Body of pancreas (tissue), 4 donors: ENCODE measurements at places on chromosomes 12 and 14. TPM values are rescaled to one million over a fixed set of nuclear protein-coding genes. Genes with fewer than 3 reads are reported as not detected.
A peak's percentile ranks its signal among the peaks of the same experiment; 100 is the strongest.

BEGAIN gene
- 23.9 TPM for total RNA-seq

CACNA2D4 gene
- total RNA-seq: 3.6 TPM

ZFYVE26 gene
- 31.0 TPM for total RNA-seq

KRT8 gene
- 394 TPM for total RNA-seq

ASB2 gene
- 0.33 TPM for total RNA-seq

HSPB8 gene
- total RNA-seq: 14.8 TPM

RD3L gene
- not detected for total RNA-seq

SDR9C7 gene
- not detected for total RNA-seq

GRCh38 chr12:1373901-1374735 is 220.3 kb downstream of the FBXL14 start:
- no peaks in the 10 kb centered on the region for H3K4me1 ChIP-seq
- H3K27me3 ChIP-seq: no peaks in the 10 kb centered on the region
- H3K36me3 ChIP-seq: no peaks in the 10 kb centered on the region
- no peak overlapping the region for H3K4me3 ChIP-seq

DNA sequence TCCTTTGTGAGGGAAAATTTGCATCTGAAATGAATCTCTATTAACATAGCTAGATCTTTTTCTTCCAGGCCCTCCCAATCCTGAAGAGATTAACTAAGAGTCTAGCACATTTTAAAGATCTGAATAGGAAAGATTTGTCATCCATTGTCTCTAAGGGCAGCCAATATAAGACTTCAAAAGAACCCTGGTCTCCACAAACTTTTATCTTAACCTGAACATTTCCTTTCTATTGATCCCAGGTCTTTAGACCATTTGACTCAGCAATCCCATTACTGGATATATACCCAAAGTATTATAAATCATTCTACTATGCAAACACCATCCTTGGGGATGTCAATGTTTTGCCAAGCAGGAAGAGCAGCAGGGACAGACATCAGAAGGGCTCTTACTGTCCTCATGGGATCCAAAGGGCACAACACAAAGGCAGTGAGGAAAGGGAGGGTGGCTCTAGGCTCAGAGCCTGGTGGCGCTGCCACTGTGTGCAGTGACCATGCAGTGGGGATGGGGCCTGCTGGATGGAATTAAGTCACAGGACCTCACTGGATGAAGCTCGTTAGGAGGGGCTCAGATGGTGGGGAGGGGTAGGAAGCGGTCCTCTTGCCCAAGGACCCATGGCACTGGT is 12.7 kb upstream of the BDKRB2 start:
- H3K4me3 ChIP-seq: no peak overlapping the region
- no peak for DNase-seq
- no peaks in the 10 kb centered on the region for H3K36me3 ChIP-seq
- H3K27me3 ChIP-seq: no peaks in the 10 kb centered on the region

GRCh38 chr14:100566586-100566985 is 20.6 kb downstream of the BEGAIN start:
- peaks cover 41% of the 10 kb centered on the region for H3K4me1 ChIP-seq
- H3K36me3 ChIP-seq: no peaks in the 10 kb centered on the region
- peak overlapping the region; percentile 74 for H3K27ac ChIP-seq
- H3K27me3 ChIP-seq: no peaks in the 10 kb centered on the region

DNA sequence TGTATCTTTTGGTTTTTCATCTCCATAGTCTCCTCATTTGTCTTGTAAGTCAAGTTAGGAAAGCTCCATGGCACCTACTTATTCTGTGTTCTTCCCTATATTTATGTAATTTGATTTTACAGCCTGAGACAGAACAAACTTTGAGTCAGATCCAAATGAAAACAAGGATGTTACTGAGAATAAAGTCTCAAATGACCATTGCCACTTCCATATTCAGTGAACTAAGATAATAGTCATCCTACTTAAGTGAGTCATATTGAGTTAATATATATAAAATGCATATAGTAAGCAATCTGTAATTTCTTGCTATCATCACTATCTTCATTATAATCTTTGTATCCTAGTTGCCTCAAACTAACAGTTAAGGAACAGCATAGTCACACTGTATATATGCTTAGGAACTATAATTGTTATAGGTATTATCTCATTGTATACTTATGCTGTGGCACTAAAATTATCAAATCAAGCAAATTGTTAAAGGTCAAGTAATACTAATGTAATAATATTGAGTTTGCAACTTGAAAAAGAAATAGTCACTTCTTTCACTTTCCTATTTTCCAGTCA is 30.8 kb downstream of the TMTC3 start:
- H3K27ac ChIP-seq: no peak overlapping the region
- H3K4me3 ChIP-seq: no peak overlapping the region
- DNase-seq: no peak

- no peaks in the 10 kb centered on the region for H3K36me3 ChIP-seq
- H3K4me3 ChIP-seq: no peak overlapping the region
- no peak for DNase-seq
- no peak overlapping the region for H3K27ac ChIP-seq
Observed at GRCh38 chr12:56451147-56451546, 1.9 kb upstream of the TIMELESS start.

DNA sequence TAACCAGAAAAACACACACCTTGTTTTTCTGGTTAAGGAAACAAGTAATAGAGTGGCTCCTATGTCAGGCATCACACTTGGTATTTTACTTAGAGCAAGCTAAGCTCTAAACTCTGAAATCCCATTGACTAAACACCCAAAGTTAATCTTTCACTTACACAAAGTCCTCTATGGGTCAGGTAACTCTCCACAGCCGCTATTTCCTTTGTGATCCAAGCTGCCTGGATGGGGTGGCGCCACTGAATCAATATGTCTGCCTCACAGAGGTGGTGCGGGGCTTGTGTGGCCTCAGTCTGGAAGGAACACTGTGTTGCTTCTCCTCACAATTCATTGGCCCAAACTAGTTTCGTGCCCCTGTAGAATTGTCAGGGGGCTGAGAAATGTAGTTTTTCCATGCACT is 160.0 kb upstream of the E2F7 start:
- no peaks in the 10 kb centered on the region for H3K36me3 ChIP-seq
- no peak overlapping the region for H3K4me3 ChIP-seq
- DNase-seq: no peak

DNA sequence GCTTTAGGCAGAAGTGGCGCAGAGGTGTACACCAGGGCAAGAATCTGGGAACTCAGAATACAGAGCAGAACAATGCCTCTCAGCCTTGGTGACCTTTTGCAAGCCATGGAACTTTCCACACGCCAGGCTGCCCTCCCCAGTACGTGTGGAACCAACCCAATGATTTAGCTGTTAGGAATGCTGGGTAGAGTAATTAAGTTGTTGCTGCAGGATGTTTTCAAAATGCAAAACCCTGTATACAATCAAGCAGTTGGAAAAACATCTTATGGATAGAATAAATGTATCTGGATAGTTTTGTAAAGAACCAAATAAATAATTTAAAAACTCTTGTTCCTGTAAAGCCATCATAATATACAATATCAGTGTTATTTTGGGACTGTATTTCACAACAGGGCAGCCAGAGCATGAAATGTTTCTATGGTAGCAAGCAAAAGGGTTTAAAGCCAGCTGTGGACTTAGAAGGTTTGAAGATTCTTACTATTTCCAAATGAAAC is 19.4 kb downstream of the PPP1R36 start:
- H3K4me3 ChIP-seq: no peak overlapping the region
- H3K27me3 ChIP-seq: no peaks in the 10 kb centered on the region
- H3K36me3 ChIP-seq: no peaks in the 10 kb centered on the region
- DNase-seq: peak; percentile 13
- H3K4me1 ChIP-seq: no peaks in the 10 kb centered on the region

- H3K36me3 ChIP-seq: no peaks in the 10 kb centered on the region
- H3K27me3 ChIP-seq: no peaks in the 10 kb centered on the region
- no peak overlapping the region for H3K4me3 ChIP-seq
Observed at GRCh38 chr12:54560374-54560858, 11.0 kb downstream of the PDE1B start.

- H3K27ac ChIP-seq: no peak overlapping the region
- no peak for DNase-seq
- no peaks in the 10 kb centered on the region for H3K36me3 ChIP-seq
- no peak overlapping the region for H3K4me3 ChIP-seq
- H3K4me1 ChIP-seq: peaks cover 10% of the 10 kb centered on the region
- no peaks in the 10 kb centered on the region for H3K27me3 ChIP-seq
Observed at GRCh38 chr12:44835641-44836379, 40.3 kb downstream of the NELL2 start.

- DNase-seq: no peak
- H3K4me3 ChIP-seq: no peak overlapping the region
- H3K27me3 ChIP-seq: no peaks in the 10 kb centered on the region
- no peaks in the 10 kb centered on the region for H3K36me3 ChIP-seq
- no peaks in the 10 kb centered on the region for H3K4me1 ChIP-seq
- no peak overlapping the region for H3K27ac ChIP-seq
Observed at GRCh38 chr12:127260999-127261398, 1006.0 kb upstream of the TMEM132C start.

DNA sequence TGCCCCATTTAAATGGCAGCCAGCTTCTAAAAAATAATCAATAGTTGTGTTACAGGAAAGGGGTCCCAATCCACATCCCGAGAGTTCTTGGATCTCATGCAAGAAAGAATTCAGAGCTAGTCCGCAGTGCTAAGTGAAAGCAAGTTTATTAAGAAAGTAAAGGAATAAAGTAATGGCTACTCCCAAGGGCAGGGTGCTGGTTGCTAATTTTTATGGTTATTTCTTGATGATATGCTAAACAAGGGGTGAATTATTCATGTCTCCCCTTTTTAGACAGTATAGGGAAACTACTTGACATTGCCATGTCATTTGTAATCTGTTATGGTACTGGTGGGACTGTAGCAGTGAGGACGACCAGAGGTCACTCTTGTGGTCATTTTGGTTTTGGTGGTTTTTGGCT is 591.3 kb downstream of the LRFN5 start:
- no peak for DNase-seq
- H3K27ac ChIP-seq: no peak overlapping the region
- H3K4me1 ChIP-seq: no peaks in the 10 kb centered on the region
- H3K4me3 ChIP-seq: no peak overlapping the region
- no peaks in the 10 kb centered on the region for H3K36me3 ChIP-seq

- H3K27ac ChIP-seq: no peak overlapping the region
- H3K27me3 ChIP-seq: no peaks in the 10 kb centered on the region
- no peak overlapping the region for H3K4me3 ChIP-seq
- H3K4me1 ChIP-seq: no peaks in the 10 kb centered on the region
Observed at GRCh38 chr14:45811155-45811554, 558.2 kb upstream of the MIS18BP1 start.

GRCh38 chr12:121579190-121579791 is 1.5 kb downstream of the KDM2B start:
- DNase-seq: peak; percentile 55
- peak overlapping the region; percentile 67 for H3K27ac ChIP-seq

DNA sequence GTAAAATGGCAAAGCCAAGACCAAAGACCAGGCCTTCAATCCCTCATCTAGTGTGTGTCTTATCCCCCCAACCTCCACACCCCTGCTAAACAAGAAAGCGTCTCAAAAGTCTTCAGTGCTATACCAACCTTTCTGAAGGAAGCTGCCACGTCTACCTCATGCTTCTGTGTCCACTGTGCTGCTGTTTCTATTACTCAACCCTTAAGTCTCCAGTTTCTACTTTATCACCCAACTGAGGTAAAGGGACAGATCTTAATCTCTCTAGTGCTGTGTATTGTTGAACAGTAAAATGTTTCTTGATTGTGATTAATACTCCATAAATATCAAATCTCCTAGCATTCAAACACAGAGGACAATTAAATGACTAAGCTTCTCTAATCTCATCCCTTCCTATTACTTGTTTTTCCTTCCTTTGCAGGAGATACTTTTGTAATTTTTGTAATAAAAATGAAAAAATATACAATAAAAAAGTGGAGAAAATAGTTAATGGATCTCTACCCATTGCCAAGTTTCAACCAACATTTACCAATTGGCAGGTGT is 23.3 kb downstream of the BTBD7 start:
- peaks cover 10% of the 10 kb centered on the region for H3K4me1 ChIP-seq
- no peak overlapping the region for H3K4me3 ChIP-seq
- H3K36me3 ChIP-seq: no peaks in the 10 kb centered on the region
- no peak overlapping the region for H3K27ac ChIP-seq
- no peaks in the 10 kb centered on the region for H3K27me3 ChIP-seq
- DNase-seq: no peak

- no peak for DNase-seq
- no peaks in the 10 kb centered on the region for H3K27me3 ChIP-seq
- no peaks in the 10 kb centered on the region for H3K36me3 ChIP-seq
- H3K4me1 ChIP-seq: no peaks in the 10 kb centered on the region
- H3K4me3 ChIP-seq: no peak overlapping the region
- H3K27ac ChIP-seq: no peak overlapping the region
Observed at GRCh38 chr12:103586132-103586531, 941 bp upstream of the STAB2 start.

DNA sequence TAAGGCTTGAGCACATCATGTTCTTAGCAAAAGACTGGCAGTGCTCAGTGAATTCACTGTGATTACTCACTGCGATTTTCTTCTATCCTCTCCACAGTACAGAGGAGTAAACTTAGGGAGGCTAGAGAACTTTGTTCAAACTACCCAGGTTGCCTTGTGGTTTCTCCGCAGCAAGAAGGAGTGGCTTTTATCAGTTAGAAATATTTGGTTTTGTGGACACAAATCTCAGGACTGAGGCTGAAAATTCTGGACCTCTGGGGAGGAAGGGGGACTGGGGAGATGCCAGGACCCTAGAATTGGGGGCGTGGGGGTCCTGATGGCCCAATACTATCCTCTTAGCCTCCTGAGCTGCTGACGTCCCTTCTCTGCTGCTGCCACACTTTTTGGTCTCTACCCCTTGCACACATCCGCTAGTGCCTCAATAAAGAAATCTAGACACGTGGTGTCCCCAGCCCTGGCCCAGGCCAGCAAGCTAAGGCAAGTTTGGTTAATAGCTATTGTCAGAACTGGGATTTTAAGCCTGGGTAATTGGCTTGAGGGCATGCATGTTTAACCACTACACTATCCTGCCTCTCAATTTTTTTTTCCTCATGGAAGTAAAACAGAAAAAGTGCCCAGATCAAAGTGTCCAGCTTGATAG is 842 bp downstream of the OAS2 start:
- H3K27ac ChIP-seq: peak overlapping the region; percentile 80
- H3K4me3 ChIP-seq: no peak overlapping the region
- H3K4me1 ChIP-seq: no peaks in the 10 kb centered on the region
- DNase-seq: no peak
- no peaks in the 10 kb centered on the region for H3K36me3 ChIP-seq

GRCh38 chr12:86376052-86376451 is 119.9 kb upstream of the MGAT4C start:
- no peak overlapping the region for H3K4me3 ChIP-seq
- H3K27me3 ChIP-seq: no peaks in the 10 kb centered on the region
- H3K4me1 ChIP-seq: no peaks in the 10 kb centered on the region
- peak; percentile 43 for DNase-seq
- H3K36me3 ChIP-seq: no peaks in the 10 kb centered on the region
- no peak overlapping the region for H3K27ac ChIP-seq

DNA sequence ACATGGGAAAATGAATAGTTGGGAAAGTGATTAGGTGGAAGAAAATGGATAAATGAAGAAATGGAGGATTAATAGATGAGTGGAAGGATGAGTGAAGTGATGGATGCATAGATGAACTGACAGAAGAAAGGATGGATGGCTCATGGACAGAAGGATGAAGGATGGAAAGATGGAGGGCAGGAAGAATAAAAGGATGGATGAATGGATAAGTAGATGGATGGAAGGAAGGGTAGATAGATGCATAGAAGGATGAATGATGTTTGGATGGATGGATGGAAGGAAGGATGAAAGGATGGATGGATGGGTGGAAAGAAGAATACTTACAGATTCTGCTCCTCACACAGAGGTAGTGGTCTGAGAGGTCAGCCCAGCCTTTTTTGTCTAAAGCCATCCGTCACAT is 35.8 kb upstream of the CHGA start:
- H3K36me3 ChIP-seq: no peaks in the 10 kb centered on the region
- no peak for DNase-seq
- H3K4me3 ChIP-seq: no peak overlapping the region
- no peak overlapping the region for H3K27ac ChIP-seq
